Activated naive CD4-positive, alpha-beta T cell treated with anti-CD3 and anti-CD28 coated beads for 36 hours (primary cell): ENCODE measurements at places on chromosomes 5 and 9. TPM values are rescaled to one million over a fixed set of nuclear protein-coding genes. Genes with fewer than 3 reads are reported as not detected.

ADRA1B gene
- not detected for total RNA-seq

DNA sequence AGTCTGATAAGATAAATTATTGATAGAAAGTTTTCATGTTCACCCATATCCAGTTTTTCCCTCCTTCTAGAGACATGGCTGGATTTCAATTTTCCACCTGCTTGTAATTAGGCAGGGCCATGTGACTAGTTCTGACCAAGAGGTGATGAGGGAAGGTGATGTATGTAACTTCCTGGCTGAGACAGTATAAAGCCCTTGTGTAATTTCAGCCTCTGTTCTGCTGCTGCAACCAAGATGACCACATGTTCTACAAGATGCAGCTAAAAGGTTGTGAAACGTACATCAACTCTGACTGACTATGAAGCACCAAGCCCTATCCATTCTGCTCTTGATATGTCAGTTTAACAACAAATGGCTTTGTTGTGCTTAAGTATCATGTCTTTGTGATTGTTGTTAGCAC is 376.5 kb upstream of the DAB2 start:
- H3K4me1 ChIP-seq, result no peaks in the 10 kb centered on the region
- H3K27ac ChIP-seq, result no peak overlapping the region
- H3K36me3 ChIP-seq, result no peaks in the 10 kb centered on the region

GRCh38 chr5:73687357-73687756 is 61.4 kb downstream of the ARHGEF28 start:
- H3K27me3 ChIP-seq, result peaks cover 4% of the 10 kb centered on the region
- DNase-seq, result no peak
- no peaks in the 10 kb centered on the region for H3K4me1 ChIP-seq

DNA sequence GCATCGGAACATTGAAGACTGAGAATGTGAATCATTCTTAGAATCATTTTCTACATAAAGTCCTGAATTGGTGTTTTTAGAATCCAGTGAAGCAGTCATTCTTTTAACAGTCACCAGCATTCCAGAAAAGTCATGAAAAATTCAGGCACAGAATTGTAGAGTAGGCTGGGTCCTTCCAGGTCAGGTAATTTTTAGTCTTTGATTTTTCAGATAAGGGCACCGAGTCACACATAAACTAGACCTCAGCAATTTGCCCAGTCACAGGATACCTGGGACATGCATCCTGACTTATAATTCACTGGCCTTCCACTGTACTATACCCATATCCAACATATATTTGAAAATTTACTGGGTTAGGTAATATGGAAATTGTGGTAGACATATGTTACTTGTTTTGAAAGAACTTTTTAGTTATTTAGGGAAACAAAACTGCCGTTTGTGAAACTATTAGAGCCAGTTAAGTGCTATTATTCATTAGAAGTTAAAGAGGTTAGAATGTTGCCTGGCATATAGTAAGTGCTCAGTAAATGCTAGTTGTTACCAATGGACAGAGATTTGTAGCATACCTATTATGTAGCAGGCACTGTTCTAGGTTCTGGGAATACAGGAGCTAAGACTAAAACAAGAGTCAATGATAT is 10.9 kb downstream of the MAN2A1 start:
- no peaks in the 10 kb centered on the region for H3K27me3 ChIP-seq
- DNase-seq, result no peak
- H3K36me3 ChIP-seq, result peaks cover 17% of the 10 kb centered on the region
- peaks cover 83% of the 10 kb centered on the region for H3K4me1 ChIP-seq
- no peak overlapping the region for H3K27ac ChIP-seq

DNA sequence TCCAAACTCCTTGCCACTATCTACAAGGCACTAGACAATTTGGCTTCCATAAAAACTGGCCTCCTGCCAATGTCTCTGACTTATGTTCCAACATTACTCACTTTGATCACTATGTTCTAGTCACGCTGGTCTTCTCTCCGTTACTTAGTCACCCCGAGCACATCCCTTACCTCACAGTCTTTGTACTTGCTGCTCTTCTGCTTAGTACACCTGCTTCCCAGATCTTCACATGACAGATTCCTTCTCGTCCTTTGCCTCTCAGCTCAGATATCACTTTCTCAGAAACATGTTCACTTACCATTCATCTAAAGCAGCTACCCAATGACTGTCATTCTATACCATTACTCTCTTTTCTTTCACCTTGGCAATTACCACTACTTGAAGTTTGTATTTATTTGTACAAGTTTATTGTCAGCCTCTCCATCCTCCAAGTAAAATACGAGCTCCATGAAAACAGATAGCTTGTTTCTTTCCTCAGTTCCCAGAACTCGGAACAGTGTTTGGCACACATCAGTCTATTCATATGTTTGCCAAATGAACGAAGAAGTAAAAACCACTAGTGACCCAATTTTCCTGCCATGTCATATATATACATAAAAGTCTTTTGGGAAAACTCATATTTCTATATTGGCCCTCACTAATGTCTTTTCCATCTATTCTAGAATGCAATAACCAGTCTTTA is 5.9 kb upstream of the SLC22A5 start:
- H3K4me1 ChIP-seq, result no peaks in the 10 kb centered on the region
- no peak overlapping the region for H3K4me3 ChIP-seq
- H3K27ac ChIP-seq, result no peak overlapping the region
- peaks cover 4% of the 10 kb centered on the region for H3K36me3 ChIP-seq
- DNase-seq, result peak; percentile 34
